ENCODE measurements at places on chromosomes 1 and 21.

DNA sequence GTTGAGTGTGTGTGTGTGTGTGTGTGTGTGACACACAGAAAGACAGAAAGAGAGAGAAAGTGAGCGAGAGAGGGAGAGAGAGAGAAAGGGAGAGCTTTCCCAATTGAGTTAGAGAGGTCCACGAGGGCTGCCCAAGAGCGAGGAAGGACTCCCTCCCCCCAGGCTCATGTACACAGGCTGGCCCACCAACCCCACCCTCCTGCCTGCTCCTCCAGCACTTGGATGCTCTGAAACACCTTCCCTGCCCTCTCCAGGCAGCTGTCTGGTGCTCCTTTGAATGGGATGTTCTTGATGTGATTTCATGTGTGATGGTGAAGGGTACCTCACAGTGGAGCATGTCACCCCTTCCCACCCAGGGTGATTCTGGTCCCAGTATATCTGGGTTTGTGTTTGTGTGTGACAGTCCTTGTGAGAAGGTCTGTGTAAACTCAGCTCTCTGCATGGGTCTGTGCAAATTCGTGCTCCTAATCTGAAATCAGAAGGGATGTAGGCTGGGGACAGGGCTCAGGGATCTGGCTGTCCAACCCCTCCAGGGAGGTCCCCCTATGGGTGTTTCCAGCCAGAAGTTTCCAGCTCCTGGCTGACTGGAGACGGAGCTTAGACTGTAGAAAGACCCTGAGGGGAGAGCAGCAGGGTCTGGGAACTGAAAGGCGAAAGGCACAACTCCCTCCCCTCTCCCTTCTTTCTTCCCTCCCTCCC lies 6.8 kb upstream of the PEAR1 start:
- DNase-seq: no peak

DNA sequence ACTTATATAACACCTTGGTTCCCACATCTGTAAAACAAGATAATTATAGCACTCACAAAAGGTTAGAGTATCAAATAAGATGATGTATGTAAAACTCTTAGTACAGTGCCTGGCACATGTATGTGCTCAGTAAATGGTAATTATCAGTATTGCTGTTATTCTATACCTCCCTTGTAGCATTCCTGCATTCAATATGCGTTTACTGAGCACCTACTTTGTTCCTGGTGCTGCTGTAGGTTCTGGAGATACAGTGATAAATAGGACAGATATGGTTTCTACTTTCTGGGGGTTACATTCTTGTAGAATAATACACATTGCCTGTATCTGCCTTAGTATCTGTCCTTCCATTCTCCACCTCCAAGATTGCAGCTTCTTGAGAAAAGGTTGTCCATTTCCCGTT lies 1.2 kb upstream of the SSR2 start:
- no peak for DNase-seq

DNA sequence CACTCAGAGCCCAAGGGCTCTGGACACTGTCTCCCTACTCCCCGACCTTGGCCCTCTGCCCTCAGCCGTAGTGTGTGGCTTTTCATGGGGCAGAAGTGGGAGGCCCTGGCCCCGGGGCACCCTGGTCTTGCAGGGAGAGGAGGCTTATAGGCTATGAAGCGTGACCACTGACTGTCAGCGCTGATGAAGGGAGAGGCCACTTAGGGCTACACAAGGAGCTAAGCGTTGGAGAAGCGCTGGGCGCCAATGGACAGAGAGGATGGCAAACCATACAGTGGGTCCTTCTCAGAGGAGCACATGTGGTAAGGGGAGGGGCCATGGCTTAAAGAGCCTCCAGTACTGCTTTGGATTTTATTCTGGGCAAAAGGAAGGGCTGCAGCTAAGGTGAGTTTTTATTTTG lies 7.9 kb downstream of the CRABP2 start:
- DNase-seq: no peak

DNA sequence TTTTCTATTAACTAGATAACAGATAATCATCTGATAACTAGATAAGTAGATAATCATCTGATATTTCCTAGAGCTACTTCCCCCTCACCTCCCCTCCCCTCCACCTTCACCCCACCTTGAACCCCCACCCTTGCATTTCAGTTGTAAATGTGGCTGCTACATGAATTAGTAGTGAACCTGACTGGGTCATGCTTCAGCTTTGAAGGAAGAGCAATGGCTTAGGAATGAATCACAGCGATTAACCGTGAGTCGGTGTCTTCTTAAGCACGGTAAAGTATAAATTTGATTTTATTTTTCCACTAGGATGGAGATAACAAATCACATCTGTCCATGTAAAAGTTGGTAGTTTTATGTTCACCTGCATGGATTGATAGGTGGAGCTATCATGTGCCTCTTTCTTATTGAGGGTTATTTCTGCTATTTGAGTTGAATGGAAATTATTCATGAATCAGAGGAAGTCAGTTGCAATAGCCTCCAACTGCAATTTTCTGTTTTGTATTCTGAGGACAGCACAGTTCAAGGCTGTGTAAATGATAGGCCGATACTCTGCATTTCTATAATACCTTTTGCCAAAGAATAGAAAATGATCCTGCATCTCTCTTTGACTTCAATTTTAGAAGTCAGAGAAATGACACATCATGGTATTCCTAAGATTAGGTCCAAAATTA lies 235.0 kb downstream of the PTGER3 start:
- DNase-seq: no peak

GRCh38 chr1:240258910-240259309 lies 167.2 kb downstream of the FMN2 start:
- DNase-seq: no peak

GRCh38 chr21:40660461-40660860 lies 186.5 kb downstream of the DSCAM start:
- DNase-seq: no peak

- DNase-seq: no peak
Observed at GRCh38 chr1:21361506-21361905, 71.2 kb upstream of the ECE1 start.
